Neural crest cell (in vitro differentiated cells): ENCODE measurements at places on chromosomes 5 and 9.

DNA sequence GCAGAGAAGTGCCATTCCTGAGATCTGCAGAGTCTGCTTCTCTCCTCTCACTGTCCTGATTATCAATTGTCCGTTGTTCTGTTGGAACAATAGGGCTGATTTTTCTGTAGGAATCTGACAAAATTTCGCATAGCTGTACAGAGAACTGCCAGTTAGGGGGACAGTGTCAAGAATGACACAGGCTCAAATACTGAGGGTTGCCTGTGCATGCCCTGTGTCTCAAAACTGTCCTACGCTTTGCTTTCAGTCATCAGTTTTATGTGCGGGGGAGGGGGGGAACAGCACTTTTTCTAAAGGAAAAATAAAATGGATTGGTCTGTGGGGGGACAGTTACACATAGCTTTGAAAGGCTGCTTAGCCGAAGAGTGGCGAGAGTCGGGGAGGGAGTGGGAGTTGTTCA lies 248.6 kb downstream of the PDZD2 start:
- DNase-seq = no peak

DNA sequence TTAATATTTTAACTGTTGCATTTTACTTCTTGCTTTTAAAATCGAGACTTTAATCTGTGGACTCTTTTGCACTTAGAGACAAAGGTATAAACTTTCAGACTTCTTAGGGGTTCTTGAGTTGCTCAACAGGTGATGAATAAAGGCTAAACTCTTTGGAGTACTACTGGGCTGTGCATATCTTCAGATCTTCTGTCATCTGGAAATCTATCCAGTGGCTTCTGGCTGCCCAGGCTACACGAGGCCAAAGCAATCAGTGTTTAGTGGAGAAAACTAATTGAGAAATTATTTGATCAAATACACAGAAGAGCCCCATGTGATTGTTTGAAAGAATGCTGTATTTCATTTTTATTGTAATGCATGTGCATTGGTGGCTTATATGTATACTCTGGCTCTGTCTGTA lies 146.1 kb downstream of the PBX3 start:
- DNase-seq = no peak

DNA sequence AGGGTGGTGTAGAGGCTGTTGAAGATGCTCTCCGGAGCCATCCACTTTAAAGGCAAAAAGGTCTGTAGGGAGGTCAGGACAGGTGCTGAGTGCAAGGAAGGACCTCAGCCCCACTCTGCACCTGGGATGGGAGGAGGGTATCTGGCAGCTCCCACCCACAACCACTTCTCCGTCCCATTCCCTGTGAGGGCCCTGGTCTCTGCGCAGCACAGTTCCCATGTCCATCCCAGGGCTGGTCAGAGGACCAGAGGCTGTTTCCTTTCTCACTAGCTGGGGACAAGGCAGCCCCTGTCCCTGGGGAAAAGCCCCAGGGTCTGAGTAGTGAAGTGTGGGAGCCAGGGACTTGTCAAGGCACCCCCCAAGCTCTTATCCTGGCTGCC lies 33.7 kb upstream of the CSF1R start:
- no peak for DNase-seq

DNA sequence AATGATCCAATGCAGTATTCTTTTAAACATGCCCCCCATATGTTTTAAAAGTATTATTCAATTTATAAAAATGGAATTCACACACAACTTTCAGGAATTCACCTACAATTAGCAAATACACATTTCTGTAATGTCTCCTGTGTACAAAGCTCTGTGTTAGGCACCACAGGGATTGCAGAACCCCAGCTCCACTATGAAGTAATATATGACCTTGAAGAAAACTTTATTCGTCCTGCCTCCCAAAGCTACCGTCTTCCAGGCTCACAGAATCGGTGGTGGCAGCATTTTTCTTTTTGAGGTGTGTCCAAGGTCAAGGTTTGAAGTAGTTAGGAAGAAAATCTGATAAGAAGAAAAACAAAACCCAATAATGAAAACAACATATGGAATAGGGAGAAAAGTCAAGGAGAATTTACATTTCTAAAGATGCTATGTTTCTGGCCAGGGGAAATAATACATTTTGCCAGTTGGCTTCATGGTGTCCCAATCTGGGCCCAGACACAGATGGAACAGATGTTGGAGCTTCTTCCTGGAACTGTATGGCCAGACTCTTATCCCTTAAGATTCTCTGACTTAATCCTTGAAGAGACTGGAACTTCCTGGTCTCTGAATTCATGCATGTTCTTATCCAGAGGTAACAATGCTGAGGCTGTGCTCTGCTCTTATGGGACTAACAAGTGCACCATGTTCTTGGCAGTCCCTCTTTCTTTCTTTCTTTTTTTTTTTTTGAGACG lies 22.0 kb upstream of the LVRN start:
- no peak for DNase-seq

DNA sequence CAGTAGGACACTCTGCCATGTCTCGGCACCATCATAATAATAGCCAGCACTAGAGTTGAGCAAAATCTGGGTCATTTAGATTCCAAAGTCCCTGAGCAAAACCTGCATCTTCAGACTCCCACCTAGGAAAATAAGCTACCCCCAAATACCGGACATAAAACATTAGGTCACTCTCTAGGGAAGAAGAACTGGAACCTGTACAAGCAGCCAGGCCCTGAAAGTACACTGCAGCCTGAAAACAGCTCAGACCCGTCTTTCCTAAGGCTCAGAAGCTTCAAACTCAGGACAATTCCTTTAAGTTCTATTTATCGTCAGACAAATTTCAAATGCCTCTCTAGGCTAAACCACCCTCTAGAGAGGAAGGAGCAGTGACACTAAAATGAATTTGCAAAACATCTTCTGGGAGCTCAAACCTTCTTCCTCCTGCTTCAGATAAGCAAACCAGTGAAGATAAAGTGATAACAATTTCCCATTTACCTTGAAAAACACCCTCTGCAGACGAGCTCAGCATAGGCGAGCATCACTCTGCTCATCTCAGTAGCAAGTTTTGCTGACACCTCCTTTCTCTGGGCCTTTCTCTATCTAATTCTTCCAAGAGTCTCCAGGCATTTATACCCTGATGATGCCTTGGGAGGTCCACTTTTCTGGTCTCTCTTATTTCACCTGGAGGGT lies 34.0 kb downstream of the ADAM19 start:
- DNase-seq = no peak

GRCh38 chr5:5588887-5589826 lies 166.7 kb downstream of the ICE1 start:
- DNase-seq = no peak

GRCh38 chr9:75636427-75637045 lies 253.9 kb upstream of the PCSK5 start:
- DNase-seq = no peak

DNA sequence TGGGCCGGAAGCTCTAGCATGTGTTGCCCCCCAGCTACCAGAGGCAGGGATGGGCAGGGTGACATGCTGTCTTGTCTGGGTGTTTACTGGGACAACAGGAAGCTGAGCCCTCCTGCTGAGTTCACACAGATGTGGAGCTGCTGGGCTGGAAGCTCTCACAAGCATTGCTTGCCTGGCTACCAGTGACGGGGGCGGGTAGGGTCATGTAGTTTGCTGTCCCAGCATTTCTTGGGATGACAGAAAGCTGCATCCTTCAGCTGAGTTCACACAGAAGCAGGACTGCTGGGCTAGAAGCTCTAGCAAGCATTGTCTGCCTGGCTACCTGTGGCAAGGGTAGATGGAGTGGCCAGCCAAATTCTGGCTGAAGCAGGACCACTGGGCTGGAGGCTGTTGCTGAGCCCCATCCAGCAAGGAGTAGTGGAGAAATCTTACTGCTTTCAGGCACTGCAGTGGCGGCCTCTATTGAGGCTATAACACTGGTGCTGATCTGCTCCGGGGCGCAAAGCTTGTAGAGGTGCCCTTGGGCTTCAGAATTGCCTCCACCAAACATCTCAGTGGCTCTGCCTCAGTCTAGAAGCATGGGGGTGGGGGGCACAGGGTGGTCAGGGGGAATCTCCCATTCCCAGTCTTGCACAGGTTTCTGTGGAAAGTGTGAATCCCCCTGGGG lies 25.1 kb downstream of the POLK start:
- no peak for DNase-seq

- no peak for DNase-seq
Measured at GRCh38 chr9:98805506-98806272, 1.8 kb upstream of the GALNT12 start.

- DNase-seq = no peak
Measured at GRCh38 chr5:15495026-15495425, 5.0 kb upstream of the FBXL7 start.

DNA sequence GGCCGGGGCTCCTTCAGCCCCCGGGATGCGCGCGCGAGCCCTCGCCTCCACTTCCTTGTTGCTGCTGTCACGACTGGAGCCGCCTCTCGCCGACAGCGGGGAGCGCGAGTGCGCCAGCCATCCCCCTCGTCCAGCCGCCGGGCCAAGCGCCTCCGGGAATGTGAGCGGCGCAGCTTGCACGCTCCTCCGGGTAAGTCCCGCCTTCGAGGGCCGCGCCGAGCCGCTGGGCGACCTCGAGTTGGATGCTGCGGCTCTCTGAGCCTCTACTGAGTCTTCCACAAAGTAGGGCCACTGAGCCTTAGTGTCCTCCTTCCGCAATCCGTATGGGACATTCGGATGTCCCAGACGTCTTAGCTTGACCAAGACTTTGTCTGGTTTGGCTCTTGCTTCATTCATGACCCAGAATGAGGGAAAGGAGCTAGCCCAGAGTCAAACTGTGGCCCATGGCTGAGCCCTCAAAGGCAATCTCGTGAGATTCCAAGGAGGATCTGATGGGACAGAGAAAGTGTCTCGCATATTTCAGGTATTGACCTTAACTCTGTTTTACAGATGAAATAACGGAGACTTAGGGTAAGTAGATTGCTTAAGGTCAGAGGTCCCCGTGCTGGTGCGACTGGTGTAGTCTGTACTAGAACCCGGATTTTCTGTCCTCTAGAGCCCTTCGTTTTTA lies 586 bp downstream of the HMGXB3 start:
- peak; percentile 6 for DNase-seq

GRCh38 chr5:14153932-14154731 lies 11.0 kb downstream of the TRIO start:
- no peak for DNase-seq

DNA sequence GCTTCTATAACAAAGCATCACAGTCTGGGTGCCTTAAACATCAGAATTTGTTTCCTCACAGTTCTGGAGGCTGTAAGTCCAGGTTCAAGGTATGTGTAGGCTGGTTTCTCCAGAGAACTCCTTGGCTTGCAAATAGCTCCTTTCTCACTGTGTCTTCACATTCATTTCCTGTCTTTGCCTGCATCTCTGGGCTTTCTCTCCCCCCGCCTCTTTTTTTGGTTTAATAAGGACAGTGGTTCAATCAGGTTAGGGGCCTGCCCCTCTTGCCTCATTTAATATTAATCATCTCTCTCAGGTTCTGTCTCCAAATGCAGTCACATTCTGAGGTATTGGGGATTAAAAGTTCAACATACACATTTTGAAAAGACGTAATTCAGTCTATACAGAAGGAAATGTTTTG lies 225.5 kb upstream of the ATP10B start:
- DNase-seq = no peak

GRCh38 chr9:116737152-116737546 lies 50.0 kb downstream of the TRIM32 start:
- peak; percentile 95 for DNase-seq

- DNase-seq = no peak
Measured at GRCh38 chr5:171269717-171270116, 39.3 kb upstream of the TLX3 start.

- DNase-seq = no peak
Measured at GRCh38 chr5:36392818-36393217, 91.1 kb upstream of the RANBP3L start.

- DNase-seq = no peak
Measured at GRCh38 chr9:4713849-4714248, 27.2 kb downstream of the AK3 start.

DNA sequence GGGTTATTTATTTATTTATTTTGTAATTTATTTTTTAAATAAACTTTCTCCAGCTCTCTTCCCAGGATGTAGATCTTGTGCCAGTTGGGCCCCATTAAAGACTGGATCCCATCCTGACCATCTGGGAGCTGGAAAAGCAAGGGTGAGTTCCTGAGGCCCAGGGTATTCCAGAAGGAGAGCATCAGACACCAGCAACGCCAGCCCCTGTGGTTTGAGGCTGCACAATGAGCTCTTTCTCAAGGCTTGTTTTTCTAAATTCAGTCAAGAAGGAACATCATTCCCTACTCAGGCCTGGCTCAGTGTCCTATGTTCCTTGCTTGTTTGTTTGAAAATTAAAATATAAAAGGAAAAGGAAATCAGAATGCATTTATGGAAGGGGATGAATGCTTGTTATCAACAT lies 313.3 kb downstream of the EBF1 start:
- DNase-seq = no peak

DNA sequence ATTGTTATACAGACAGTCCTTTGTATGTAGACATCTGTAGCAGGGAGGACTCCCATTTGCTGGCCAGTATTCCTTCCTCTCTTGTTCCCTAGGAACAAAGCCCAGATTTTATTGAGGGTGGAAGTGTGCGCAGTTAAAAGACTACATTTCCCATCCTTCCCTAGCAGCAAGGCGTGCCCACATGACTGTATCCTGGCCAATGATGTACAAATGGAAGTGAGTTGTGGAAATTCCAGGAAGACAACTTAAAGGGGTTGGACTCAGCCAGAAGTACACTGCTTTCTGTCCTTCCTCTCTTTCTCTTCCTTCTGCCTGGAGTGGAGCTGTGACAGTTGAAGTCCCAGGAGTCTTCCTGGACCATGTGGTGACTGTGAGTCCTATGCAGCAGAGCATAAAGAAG lies 89.0 kb downstream of the HRH2 start:
- no peak for DNase-seq

- DNase-seq = no peak
Measured at GRCh38 chr9:11973011-11973410, 720.2 kb upstream of the TYRP1 start.

DNA sequence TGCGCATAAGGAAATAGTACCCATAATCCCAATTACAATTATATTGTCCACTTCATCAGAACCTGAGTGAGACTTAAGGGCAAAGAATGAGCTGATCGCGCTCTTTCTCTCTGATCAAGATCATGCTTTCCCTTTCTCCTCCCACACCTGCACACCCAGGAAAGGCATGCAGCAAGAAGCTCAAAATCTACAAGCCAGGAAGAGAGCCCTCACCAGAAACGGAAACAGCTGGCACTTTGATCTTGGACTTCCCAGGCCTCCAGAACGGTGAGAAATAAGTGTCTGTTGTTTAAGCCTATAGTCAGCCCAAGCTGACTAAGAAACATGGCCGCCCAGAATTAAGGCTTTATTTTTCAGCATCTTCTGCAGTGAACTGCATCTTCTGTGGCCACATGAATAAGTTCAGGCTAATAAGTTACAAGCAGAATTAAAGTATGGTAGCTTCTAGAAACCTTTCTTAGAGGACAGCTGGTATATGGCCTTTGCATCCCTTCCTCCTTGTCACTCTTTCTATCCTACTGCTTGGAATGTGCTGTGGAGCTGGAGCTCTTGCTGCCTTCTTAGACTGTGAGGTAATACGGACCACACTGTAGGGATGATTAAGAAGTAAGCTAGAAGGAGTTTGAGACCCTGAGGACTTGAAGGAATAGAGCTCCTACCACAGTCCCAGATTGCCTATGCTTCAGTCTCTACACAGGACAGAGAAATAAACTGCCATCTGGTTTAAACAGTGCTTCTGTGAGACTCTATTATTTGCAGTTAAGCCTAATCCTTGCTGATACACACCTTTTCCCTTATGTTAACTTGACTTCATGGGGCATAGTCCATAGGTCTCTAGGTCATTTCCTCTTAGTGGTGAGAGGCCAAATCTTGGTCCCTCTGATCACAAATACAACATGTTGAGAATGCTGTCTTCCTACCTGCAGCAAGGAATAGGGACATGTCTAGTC lies 17.2 kb downstream of the OR2S2 start:
- no peak for DNase-seq

GRCh38 chr5:1793301-1793740 lies 6.3 kb downstream of the MRPL36 start:
- no peak for DNase-seq

GRCh38 chr9:89317282-89317681 lies 1.0 kb upstream of the SECISBP2 start:
- no peak for DNase-seq
